Chondrocyte (in vitro differentiated cells): ENCODE measurements at places on chromosomes 7 and 10. TPM values are rescaled to one million over a fixed set of nuclear protein-coding genes. Genes with fewer than 3 reads are reported as not detected.

MRC1 gene
- total RNA-seq: 0.07 TPM in 1 of 3 replicates, not detected in the others

OGDH gene
- total RNA-seq: 80.0 to 128 TPM (median 83.7 TPM) in 3 replicates

DNA sequence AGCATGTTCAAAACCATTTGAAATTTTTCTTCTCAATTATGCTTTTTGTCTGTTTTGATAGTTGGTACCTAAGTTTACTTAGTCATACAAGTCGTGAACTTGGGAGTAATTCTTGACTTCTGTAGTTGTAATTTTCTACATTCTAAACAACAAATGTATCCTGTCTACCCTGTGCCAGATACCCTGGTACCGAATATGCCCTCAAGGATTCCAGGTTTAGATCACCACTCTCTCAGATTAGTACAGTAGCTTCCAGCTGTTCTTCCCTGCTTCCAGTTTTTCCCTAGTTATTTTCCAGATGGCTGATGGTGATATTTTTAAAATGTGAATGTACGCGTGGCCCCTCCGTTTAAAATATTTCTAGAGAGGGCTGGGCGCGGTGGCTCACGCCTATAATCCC, 6.5 kb downstream of the STAM start:
- peaks cover 1% of the 10 kb centered on the region for H3K36me3 ChIP-seq
- no peaks in the 10 kb centered on the region for H3K27me3 ChIP-seq
- no peak for DNase-seq

TAF6 gene
- total RNA-seq: 53.5 to 58.5 TPM (median 54.9 TPM) in 3 replicates

BTAF1 gene
- 26.2 to 32.8 TPM (median 26.7 TPM) in 3 replicates for total RNA-seq

CALHM1 gene
- total RNA-seq: not detected in 3 replicates

- H3K36me3 ChIP-seq: peaks cover 6% of the 10 kb centered on the region
- H3K4me1 ChIP-seq: peaks cover 69% of the 10 kb centered on the region
- H3K27me3 ChIP-seq: no peaks in the 10 kb centered on the region
Measured at GRCh38 chr10:126210051-126210651, 178.1 kb downstream of the ADAM12 start.

EVX1 gene
- total RNA-seq: not detected in 3 replicates

DNA sequence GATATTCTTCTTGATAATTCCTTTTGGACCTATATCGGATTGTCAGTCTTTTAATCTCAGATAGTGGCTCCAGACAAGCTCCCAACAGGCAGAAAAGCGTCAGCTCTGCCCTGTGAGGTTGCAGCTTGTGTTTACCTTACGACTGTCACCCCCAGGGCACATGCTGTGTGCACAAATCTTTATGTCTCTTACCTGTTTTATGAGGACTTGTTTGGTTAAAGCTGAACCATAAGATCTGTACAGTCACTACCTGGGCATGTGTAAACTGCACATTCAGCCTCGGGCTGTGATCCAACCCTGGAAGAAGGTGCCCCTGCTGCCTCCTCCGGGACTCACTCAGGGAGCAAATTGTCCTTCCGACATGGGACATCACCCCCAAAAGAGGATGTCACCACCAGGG, 119.8 kb downstream of the GALNT17 start:
- H3K27me3 ChIP-seq: no peaks in the 10 kb centered on the region
- no peak overlapping the region for H3K4me3 ChIP-seq
- H3K27ac ChIP-seq: no peak overlapping the region
- no peak for DNase-seq
- H3K4me1 ChIP-seq: peaks cover 32% of the 10 kb centered on the region
